ENCODE measurements at places on chromosomes 4 and X. TPM values are rescaled to one million over a fixed set of nuclear protein-coding genes. Genes with fewer than 3 reads are reported as not detected.
A peak's percentile ranks its signal among the peaks of the same experiment; 100 is the strongest.

DNA sequence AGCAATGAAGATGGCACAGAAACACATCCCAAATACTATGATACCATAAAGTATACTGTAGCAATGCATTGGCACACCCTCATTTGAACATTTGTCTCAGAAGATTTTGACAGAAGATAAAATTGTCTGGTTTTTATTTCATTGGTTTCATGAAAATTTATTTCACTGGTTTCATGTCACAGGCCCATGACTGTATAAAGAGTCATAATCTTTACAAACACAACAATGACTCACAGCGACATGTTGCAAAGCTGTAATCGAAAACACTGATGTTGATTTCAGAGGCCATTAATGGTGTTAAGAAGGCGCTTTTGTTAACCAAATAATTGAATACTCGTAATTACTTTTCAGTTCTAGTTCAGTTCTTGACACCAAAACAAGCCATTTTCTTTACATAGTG lies 8.1 kb upstream of the DTHD1 start:
- no peak for DNase-seq

GRCh38 chr4:10701702-10702460 lies 17.3 kb upstream of the CLNK start:
- DNase-seq, result no peak

The CITED1 gene
- not detected for total RNA-seq

The MCUB gene
- total RNA-seq, result 2.8 TPM

DNA sequence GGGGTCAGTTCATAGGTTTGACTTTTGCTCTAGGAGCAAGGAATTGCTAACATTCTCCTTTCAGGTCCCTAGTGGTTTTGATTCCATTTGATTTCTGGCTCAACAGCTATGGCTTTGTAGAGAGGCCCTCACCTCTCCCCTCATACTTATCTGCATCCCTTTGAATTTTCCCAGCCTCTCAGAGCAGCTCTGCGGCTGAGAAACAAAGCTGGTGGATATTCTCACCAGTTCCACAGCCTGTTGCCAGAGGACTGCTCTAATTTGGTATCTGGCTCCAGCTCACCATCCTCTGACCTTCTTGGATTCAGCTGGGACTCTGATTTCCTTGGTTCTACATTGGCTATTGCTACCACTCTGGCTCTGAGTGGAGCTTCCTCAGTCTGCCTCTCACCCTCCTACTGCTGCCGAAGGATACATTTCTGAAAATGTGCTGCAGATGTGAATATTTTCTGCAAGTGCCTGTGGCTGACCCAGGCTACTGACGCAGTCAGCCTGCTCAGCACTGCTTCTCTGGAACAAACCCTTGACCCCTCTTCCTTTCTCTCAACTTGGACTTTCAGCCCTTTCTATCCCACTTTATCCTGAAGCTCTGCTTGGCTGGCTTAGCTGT lies 110.9 kb upstream of the ENPEP start:
- no peak for DNase-seq

DNA sequence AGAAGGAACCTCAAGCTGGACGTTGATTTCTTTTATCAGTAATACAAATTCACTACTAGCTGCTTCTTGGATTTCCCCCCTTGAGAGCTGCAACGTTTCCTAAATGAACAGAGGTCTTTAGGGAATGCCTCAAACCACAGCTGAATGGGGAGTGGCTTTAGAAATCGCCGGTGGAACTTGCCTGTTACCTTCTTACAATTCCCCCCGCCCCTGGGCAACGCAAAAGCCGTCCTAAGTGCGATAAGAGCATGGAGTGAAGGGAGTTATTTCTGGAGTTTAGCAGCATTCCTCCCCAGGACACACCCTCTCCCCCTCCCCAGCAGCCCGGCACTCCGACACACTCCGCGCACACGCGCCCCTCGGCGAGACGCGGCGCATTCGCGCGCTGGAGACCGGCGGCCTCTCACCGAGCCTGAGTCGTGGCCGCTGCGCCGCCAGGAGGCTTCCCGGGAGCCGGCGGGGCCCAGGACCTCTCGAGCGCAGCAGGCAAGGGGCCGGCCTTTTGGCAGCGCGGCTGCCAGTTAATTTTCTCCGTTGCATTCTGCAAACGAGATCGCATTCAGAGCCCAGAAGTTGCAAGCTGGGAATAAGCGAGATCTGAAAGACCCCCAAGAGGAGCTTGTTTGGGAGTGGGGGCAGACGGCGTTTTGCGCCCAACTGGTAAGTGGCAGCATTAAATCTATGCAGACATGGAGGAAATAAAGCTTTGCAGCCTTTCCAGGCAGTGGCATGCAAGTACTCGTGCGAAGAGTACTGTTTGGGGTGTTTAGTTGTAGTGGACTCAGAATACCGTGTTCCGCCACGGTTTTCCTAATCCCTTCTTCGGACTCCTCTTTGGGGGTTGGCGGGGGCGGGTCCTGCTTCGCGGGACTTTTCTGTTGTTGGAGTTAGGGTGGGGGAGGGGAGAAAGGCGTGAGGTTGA lies 134.7 kb downstream of the PALLD start:
- peak; percentile 82 for DNase-seq

- no peak for DNase-seq
Observed at GRCh38 chrX:97211070-97211469, 327.4 kb downstream of the RPA4 start.

- no peak for DNase-seq
Observed at GRCh38 chr4:90994851-90995574, 867.8 kb downstream of the CCSER1 start.

GRCh38 chrX:71996826-71997225 lies 86.2 kb downstream of the NHSL2 start:
- peak; percentile 66 for DNase-seq

The JAKMIP1 gene
- not detected for total RNA-seq

The DCAF12L2 gene
- total RNA-seq, result not detected

The ZMYM3 gene
- total RNA-seq, result 10.6 TPM

GRCh38 chrX:115452251-115452650 lies 108.7 kb upstream of the PLS3 start:
- no peak for DNase-seq

The NPNT gene
- total RNA-seq, result 18.8 TPM

- no peak for DNase-seq
Observed at GRCh38 chrX:25383196-25383595, 367.4 kb upstream of the ARX start.

The FGFBP1 gene
- not detected for total RNA-seq

GRCh38 chrX:105121186-105121585 lies 99.3 kb downstream of the TEX13A start:
- DNase-seq, result no peak

DNA sequence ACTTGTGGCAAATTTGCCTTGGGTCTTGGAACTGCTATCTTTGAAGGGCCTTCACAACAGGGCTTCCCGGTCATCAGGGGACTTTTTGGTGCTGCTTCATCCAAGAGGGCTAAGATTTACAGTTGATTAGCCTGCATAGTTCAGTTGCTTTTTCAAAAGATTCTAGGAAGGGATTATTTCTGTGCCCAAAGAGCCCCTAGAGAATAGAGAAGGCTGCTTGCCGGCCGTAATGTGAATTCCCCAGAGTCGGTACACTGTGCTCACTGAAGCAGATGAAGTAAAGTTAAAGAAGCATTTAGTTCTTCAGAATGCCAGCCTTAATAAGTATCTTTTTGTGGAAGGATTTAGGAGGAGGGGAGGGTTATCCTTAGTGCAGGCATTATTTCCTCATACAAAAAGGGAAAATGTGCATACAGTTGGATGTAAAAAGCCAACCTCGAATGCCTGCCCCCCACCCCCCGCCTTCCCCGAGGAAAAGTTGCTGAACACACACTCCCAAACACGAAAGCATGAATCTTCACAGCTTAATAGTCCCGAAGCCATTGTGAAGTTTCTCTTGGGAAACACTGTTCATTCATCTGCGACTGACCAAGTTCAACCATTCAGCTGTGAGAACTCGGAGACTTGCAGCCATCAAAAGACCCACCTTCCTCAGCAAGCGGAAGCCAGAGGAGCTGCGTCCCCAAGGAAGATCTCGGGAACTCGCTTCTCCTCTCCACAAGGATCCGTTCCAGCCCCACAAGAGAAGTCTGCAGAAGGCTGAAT lies 47.6 kb downstream of the ANOS1 start:
- DNase-seq, result no peak

The SPANXN4 gene
- total RNA-seq, result not detected

- no peak for DNase-seq
Observed at GRCh38 chr4:99457270-99457669, 22.1 kb upstream of the ADH7 start.

The WNK3 gene
- 0.34 TPM for total RNA-seq

DNA sequence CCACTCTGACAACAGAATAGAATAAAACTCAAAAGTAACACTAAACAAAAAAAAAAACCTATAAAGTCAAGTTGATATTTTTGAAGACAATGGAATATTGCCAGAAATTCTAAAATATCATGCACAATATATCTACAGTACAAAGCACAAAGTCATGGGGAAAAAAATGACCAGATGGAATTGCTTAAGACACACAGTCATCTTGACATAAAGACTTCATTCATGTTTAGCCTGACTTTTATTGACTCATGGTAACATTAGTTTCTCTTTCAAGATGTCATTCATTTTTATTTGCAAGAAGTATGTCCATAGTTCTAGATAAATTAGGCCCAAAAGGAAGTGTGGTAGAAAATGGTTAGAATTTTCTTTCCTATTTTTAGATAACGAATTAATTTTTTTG lies 259.1 kb downstream of the CAMK2D start:
- DNase-seq, result no peak

The TNIP3 gene
- not detected for total RNA-seq

DNA sequence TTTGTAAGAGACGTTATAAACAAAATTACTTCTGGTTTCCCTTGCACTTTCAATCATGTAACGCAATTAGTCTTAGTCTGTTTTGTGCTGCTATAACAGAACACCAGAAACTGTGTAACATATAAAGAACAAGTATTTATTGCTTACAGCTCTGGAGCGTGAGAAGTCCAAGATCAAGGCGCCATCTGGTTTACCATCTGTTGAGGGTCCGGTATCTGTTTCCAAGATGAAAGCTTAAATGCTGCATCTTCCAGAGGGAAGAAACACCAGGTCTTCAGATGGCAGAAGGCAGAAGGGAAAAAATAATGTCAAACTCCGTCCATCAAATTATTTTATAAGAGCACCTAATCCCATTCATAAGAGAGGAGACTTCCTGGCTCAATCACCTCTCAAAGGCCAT lies 474.1 kb downstream of the PDGFC start:
- DNase-seq, result no peak

DNA sequence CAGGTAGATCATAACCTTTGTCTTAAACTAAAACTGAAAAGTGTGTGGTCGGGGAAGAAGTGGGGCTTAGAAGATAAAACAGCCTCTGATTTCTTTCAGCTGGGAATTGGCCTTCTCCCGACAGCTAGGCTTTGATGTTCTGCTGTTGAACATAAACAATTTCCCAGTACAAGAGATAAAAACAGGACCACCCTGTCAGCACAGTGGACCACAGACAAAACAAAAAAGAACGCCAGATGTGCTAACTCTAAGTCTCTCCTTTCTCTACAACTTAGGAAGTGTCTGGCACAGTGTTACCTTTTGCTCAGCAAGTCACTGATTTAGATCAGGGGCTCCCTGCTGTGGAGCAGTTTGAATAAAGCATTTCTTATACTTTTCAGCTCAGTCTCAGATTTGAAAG lies 87.5 kb upstream of the UXT start:
- DNase-seq, result no peak

The KCNE5 gene
- 0.64 TPM for total RNA-seq

DNA sequence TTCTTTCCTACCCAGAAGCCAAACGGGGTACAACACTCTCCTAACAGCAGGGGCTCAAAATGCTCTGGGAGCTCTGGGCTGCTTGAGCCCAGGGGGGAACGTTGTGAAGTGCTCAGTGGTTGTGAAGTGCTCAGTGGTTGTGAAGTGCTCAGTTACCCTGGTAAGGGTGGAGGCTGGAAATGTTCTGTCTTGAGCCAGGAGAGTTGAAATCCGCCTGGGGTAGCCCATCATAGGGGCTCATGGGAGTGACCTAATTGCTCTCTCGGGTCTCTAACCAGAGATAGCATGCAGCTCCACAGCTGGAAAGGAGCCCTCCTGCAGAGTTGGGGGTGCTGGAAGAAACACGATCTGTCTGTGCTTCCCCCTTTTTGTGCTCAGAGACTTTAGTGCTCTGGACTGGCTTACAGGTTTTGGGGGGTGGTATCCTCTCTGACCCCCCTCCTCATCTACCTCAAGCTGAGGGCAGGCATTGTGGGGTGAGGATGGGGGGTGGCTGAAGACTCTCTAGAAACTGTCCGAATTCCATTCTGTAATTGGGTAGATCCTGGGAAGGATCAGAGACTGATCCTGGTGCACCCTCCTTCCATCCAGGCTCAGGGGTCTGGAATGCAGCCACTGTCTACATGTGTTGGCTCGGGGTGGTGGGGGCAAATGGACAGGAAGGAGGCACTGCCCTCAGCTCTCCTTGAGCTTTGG lies 2.7 kb downstream of the EFNB1 start:
- DNase-seq, result no peak

The AKAP14 gene
- not detected for total RNA-seq

- DNase-seq, result no peak
Observed at GRCh38 chrX:100418556-100418955, 8.5 kb upstream of the PCDH19 start.

The MAGEE2 gene
- not detected for total RNA-seq
